Right ventricle myocardium superior (tissue), 1 donor: ENCODE measurements at places on chromosomes 3 and 15. TPM values are rescaled to one million over a fixed set of nuclear protein-coding genes. Genes with fewer than 3 reads are reported as not detected.

IL17RB gene
- total RNA-seq: 1.9 TPM

LSAMP gene
- 5.2 TPM for total RNA-seq

GRCh38 chr3:72530426-72530825, 317.8 kb downstream of the SHQ1 start:
- DNase-seq: no peak

DNA sequence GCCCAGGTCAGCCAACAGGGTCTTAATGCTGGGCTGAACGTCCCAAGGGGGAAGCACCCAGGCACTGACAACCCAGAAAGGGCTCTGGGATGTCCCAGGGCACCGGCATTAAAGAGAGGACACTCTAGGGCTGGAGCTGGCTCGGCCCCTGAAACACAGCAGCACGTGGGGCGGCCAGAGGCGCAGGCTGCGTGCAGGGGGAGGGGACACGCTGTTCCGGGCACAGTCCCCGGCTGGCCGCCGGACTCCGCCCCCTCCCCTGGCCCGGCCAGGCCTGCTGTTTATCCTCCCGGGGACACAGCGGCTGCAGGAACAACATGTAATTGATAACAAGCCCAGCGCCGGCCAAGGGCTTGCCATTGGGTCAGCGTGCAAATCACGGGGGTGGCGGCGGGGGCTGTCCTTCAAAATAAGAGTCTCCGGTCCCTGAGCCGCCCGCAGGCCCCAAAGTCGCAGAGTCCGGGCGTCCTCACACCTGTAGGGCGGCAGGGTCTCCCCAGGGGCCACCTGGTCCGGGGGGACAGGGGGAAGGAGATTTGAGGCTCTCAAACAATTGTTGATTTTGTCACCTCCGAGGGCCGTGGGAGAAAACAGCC, 1.3 kb downstream of the KLF15 start:
- peak; percentile 98 for DNase-seq

GRCh38 chr3:8488877-8489276, 12.7 kb upstream of the LMCD1 start:
- no peak for DNase-seq
